ENCODE measurements at places on chromosomes 5 and 9.

- DNase-seq = no peak
Observed at GRCh38 chr5:134541736-134542376, 16.4 kb downstream of the JADE2 start.

DNA sequence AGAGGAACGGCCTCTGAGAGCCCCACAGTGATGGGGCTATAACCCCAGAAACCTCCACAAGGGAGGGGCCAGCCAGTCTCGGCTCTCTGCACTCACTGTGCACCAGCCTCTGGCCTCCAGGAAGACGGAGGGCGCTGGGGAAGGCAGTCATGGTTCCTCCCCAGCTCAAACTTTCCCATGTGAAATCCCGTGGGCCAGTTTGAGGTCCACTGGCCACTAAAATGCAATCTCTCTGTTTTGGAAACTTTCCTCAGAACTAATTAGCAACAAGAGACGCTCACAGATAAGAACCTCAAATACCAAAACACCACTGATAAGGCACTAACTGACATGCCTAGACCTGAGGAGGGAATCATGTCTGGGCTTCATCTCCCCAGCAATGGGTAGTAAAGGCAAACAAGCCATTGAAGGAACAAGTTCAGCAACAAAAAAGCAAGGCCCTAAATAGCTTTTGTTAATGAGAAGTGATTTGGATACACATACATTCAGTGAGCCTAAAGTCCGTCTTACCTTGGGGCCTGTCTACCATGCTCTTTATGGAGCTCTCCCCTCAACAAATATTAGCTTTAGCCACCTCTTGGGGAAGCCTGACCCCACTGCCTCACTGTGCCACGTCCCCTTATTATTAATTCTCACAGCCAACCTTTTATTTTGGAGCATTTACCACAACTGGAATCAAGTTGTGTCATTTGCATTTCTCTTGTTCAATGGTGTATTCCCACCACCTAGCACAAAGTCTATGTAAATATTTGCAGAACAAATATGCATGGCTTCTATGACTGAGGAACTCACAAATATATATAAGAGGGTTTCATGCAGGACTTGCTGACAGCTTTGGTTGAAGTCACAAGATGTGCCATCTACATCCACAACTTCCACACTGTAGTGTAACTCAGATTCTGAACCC lies 56.1 kb upstream of the GLRX start:
- DNase-seq = no peak

DNA sequence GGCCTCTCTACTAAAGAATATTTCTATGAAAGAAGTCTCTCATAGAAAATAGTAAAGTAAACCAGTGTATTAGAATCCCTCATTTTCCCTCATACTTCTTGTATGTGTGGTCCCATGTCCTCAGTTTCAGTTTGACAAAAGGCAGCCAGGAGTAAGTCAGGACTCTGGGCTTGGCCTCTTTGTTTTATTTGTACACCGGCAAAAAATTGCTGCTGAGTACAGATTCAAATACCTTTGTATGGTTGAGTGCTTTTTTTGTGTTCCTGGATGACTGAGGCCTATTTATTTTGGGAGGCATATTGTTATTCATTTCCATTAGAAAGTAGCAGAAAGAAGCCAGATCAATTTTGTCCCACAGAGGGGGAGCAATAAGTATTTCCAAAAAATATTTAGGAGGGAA lies 47.3 kb upstream of the CEP78 start:
- no peak for DNase-seq

DNA sequence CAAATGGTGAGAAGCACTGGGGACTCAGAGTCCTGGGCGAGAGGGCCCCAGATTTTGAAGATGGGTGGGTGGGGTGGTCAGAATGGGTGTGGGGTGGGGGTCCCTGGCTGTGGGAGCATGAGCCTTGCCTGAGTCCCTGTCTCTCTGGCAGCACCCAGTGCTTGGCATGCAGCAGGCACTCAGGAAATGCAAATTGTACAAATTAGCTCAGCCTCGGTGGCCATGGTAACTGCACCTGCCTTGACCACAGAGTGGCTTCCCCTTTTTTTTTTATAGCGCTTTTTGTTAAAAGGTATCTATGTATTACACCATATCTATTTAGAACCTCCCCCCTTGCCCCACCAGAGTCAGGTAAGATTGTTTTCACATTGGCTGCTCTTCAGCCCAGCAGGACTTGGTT lies 19.2 kb upstream of the PITX1 start:
- peak; percentile 97 for DNase-seq

DNA sequence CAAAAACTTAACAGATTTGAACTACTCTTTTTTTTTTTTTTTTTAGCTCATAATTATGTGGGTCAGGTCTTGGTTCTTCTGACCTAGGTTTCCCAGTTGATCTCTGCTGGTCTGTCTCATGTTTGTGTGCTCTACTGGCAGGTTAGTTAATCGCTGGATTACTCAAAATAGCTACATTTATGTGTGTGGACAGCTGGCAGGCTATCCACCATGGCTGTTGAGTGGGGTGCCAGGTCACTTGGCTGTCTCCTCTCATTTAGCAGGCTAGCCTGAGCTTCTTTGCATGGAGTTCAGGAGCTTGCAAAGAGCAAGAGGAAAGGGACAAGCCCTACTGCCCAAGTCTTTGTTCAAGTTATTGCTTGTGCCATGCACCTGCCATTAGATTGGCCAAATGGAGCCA lies 9.3 kb downstream of the ADCY2 start:
- no peak for DNase-seq

- DNase-seq = no peak
Observed at GRCh38 chr5:1517838-1518237, 5.9 kb downstream of the LPCAT1 start.

- no peak for DNase-seq
Observed at GRCh38 chr9:81317939-81318338, 371.4 kb downstream of the TLE1 start.

DNA sequence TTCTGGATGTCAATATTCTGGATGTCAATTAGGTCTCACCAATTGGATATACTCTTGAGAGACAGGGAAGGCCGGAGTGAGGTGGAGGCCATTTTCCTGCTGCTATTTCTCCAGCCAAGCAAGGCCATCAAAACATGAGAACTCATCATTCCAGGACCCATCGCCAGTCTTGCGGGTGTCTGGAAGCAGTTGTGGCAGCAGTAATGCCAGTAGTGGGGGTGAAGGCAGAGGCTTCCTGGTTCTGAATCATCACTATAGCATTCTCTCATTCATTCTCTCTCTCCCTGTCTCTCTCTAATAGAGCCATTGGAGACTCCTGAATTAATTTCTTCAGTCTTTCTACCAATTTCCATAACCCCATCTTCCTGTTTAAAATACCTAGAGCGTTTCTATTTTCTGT lies 71.8 kb downstream of the EGFLAM start:
- DNase-seq = no peak

GRCh38 chr5:62077387-62077786 lies 228.6 kb upstream of the KIF2A start:
- no peak for DNase-seq

- no peak for DNase-seq
Observed at GRCh38 chr9:83060556-83060955, 2.4 kb downstream of the RASEF start.

GRCh38 chr5:90161414-90161813 lies 248.1 kb downstream of the CETN3 start:
- DNase-seq = peak; percentile 34

GRCh38 chr9:101457003-101457402 lies 21.4 kb upstream of the ALDOB start:
- DNase-seq = no peak

GRCh38 chr5:60584304-60584703 lies 115.7 kb downstream of the DEPDC1B start:
- no peak for DNase-seq

DNA sequence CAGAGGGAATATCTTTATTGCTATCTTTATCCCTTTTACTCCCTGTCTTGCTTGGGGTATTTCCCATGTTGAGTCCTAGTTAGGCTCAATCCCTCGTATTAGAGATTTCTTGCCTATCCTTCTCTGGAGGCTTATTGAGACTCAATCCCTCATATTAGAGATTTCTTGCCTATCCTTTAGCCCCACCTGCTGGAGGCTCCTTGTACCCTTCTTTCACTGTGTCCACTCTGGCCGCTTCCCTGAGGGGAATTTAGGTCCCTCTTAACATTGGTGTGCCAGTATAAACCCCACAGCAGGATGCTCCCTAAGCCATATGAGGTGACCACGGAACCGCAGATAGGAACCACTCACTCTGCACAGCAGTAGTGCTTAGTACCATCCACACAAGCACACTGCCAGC lies 110.7 kb upstream of the MAMDC2 start:
- peak; percentile 45 for DNase-seq

DNA sequence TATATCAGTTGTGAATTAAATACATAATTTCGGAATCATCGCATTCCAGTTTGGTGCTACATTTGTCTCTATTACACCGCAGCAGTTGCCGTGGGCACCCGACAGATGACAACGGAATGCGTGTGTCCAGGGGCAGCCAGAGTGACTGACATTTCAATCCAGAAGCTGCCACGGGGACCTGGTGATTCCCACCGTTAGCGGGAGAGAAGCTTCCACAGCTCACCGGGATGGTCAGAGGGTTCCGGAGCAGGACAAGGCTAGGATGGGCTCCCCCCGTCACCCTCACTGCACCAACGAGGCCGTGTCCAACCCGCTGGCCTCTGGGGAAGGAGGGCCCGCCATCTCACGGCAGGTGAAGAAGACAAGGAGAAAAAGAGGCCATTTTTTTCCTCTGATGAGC lies 86.8 kb downstream of the GTF3C4 start:
- no peak for DNase-seq

DNA sequence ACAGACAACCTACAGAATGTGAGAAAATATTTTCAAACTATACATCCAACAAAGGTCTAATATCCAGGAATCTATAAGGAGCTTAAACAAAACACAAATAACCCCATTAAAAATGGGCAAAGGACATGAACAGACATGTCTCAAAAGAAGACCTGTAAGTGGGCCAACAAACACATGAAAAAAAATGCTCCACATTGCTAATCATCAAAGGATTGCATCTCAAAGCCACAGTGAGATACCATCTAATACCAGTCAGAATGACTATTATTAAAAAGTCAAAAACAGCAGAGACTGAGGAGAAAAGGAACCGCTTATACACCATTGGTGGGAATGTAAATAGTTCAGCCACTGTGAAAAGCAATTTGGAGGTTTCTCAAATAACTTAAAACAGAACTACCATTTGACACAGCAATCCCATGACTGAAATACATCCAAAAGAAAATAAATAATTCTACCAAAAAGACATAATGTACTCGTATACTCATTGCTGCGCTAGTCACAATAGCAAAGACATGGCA lies 39.1 kb upstream of the C5orf63 start:
- DNase-seq = no peak

DNA sequence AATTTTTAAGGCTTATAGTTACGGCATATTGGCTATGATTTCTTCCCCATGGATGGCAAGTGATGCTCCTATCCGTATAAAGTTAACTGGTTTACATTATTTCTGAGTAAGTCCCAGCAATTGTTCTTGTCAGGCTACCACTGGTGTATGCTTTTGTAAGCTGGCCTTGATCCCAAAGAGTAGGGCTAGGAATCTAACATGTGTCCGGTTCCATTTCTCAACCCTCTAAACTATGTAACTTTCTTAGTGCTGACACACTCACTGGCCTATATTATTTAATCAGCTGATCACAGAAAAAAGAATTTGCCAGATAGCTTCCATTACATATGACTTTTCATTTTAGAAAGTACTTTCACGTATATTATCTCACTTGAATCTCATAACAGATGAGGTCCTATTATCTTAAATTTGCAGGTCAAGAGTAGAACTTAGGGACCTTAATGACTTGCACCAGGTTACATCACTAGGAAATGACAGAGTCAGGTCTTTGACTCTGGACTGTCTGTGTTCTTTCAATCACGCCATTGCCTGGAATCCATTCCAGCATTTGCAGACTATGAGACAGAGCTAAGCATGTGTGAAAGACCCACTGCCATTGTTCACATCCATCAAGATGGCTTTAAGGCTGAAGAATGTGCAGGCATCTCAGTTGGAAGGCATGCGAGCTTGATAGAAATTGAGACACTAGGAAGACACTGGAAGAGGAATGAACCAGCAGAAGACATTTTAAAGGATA lies 362.9 kb downstream of the ARRDC3 start:
- no peak for DNase-seq

GRCh38 chr5:100899675-100900074 lies 3.4 kb downstream of the ST8SIA4 start:
- no peak for DNase-seq

GRCh38 chr9:134452728-134453127 lies 126.5 kb downstream of the RXRA start:
- DNase-seq = no peak

DNA sequence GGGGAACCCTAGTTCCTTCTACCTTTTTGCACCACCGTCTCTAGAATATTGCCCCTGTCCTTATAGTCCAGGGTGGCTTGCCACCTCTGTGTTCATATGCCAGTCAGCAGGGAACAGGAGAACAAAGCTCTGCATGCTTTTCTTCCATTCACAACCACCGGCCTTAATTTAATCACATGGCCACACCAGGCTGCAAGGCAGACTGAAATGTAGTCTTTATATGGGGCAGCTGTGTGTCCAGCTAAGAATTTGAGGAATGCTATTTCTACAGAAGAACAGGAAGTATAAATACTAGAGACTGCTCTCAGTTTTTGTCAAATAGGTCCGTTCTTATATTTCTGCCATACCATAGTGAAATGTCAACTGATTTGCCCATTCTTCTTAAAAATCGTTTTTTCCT lies 5.8 kb downstream of the C5orf22 start:
- no peak for DNase-seq

DNA sequence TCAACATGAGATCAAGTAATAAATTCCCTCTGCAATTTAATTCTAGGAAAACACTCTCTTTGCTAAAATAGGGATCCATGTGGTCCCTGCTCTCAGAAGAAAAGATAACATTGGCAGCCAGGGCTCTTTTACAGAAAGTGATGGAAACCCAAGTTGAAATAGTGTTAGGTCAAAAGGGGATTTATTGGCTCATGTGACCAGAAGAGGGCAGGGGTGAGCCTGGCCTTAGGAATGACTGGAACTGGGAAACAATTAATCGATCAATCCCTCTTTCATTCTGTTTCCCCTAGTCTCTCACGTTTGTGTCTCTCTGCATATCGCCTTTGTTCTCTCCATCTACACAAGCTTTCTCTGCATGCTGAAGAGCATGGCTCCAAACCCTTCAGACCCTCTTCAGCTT lies 58.3 kb upstream of the ALDH1B1 start:
- DNase-seq = peak; percentile 9

DNA sequence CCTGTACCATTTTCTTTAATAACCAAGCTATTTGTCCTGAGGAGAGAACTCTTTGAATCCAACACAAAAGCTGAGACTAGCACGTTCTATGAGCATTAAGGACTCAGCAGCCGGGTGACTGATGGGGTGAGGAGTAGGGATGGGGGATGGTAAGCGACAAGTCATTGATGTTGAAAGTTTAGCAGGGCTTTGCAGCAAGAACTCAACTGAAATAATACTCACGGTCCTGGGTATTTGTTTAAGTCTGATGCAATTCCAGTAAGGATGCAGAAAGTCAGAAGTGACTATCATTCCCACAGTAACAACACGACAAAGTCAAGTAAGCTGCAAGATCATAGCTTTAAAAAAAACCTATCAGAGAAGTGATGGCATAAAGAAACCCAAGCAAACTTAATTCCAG lies 131.1 kb downstream of the ACTL7B start:
- no peak for DNase-seq

- DNase-seq = peak; percentile 24
Observed at GRCh38 chr5:6302684-6303083, 75.7 kb downstream of the MED10 start.

GRCh38 chr5:159873680-159874079 lies 42.6 kb upstream of the ADRA1B start:
- DNase-seq = no peak

Data from NAMALWA (cell line).